Mucosa of descending colon (tissue), 3 donors: ENCODE measurements at places on chromosomes 3 and 15.

DNA sequence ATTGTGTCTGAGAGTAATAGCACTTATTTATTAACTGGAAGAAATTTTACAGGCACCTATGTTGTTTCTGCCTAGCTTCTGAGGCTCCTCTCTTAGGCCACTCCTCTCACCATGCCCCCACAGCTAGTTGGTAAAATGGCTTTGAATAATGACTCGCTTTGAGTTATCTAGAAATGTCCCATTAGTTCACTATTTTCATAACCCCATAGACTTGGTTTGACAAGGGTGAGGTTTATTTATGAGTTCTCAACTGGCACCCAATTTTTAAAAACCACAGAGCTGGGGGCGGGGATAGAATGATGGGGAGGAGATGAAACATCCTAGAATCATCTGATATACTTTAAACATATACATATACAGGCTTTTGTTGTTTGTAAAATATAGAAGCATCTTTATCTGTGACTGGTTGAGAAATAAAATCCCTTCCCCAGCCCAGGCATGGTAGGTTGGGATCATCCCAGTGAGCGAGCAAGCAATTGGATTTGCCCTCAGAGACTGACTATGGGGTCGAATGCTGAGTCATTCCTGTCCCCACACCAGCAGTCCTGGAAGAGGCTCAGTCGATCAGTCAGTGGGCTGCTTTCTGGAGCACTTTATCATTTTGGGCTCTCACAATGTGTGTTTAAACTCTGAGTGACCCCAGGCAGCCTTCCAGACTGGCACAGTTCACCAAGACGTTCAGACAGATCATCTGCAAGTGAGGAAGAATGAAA is 60.2 kb upstream of the TSEN2 start:
- DNase-seq = no peak

DNA sequence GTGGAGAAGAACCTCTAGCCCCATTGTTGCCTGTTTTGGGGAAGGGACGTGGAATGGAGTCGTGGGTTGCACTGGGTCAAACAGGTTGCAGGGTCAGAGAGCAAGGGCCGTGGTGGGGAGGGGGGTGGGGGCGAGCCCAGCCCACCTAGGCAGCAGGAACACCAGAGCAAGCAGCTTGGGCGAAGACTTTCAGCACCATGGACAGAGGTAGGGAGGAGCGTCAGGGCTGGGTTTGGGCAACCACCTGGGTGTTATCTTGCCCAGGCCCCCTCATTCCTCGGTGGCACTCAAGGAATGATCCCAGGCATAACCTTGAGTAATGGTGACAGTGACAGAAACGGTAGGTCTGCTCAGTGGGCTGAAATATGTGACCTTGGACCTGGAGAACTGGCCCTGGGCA is 45.9 kb upstream of the TMEM115 start:
- DNase-seq = no peak

DNA sequence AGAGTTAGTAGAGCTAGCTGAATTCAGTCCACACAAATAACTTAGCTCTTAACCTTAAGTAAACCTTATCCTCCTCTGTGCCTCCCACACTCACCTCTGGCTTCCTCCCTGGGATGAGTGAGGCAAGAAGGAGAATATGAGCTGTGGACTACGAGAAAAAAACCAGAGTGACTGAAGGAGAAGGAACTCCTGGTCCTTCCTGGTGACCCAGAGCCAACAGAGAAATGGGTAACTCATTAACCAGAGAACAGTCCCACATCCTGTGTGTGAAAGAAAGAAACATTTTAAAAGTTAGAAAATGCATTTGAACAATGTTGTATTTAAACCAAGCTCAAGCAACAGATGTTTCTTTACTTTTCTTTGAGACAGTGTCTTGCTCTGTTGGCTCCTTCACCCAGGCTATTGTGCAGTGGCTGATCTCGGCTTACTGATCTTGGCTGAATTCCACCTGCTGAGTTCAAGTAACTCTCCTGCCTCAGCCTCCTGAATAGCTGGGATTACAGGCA is 27.5 kb upstream of the FAM81A start:
- DNase-seq = no peak

GRCh38 chr3:172346161-172346560 is 102.1 kb downstream of the GHSR start:
- no peak for DNase-seq

DNA sequence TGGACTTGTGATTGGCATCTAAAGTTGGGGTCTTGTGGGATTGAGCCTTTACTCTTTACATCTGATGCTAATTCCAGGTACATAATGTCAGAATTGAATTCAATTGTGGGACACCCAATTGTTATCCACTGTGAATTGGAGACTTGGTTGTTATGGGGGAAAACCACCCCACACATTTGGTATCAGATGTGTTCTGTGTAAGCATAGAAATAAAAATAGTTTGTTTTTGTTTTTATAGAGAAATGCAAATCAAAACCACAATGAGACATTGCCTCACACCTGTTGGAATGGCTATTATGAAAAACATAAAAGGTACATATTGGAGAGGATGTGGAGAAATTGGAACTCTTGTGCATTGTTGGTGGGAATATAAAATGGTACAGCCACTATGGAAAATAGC is 58.5 kb downstream of the CPA3 start:
- DNase-seq = no peak

DNA sequence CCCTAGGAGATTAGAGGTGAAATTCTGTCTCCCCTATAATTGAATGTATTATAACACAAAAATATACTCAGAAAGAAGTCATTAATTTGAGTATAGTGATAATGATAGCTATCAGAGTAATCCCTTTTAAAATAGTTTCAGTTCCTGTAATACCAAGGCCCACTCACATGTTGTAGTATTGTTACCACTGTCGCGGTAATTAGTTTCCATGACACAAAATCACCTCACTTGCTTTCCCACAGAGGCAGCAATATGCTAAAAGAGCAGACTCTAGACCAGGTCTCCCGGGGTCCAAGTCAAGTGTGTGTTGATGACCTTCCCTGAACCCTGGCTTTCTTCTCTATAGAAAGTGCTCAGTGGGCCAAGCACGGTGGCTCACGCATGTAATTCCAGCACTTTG is 39.5 kb upstream of the NSMCE3 start:
- no peak for DNase-seq

DNA sequence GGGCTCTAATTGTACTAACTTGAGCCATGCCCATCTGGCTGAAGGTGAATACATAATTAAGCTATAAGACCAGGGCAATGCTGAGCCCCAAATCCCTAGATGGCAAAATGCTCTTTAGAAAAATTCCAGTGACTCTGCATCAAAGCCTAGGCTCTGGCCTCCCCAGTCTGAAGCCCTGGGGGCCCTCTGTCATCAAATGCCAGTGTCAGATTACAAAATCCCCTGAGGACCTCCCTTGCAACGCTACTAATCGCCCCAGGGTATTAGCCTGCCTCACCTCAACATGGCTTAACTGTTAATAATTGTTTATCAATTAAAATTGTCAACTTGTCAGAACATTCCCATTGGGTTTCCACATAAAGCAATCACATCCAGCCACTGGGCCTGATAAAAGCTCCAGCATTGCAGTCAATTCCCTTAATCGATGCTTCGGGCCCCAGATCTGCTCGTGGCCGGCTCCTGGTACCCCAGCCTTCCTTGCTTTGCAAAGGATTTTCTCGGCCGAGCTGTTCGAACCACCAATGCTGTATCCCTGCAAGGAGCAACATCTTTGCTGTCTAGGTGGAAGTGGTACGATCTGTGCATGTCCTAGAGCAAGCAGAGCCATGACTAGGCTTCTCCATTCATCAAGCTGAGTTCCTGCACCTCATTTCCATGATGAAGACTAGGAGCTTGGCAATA is 151.7 kb downstream of the MEGF11 start:
- DNase-seq = no peak

DNA sequence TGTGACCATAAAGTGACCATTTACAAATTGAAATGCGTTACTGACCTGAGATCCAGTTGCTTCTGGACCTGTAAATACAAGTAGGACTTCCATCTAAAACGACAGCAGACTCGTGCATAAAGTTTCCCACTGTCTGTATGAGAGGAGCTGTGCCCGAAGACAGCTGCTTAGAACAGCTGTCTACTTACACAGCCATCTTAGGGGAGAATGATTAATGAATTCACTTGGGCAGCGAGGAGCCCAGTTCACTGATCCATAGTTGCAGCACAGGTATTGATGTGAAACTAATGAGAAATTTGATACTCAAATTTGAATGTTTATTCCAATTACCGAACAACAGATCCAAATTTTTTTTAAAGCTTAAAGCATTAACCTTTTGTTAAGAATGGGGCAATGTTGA is 748.1 kb downstream of the NR2F2 start:
- DNase-seq = no peak

GRCh38 chr15:48963524-48964113 is at the start of gene SHC4:
TSS of gene SHC4 (minus strand) at chr15:48963919. CDS start at chr15:48963015, 904 bp downstream.
- peak; percentile 47 for DNase-seq

GRCh38 chr15:41333026-41333562 is 413 bp downstream of the NUSAP1 start:
- DNase-seq = no peak

GRCh38 chr3:74862476-74862875 is 248.0 kb upstream of the CNTN3 start:
- DNase-seq = no peak

DNA sequence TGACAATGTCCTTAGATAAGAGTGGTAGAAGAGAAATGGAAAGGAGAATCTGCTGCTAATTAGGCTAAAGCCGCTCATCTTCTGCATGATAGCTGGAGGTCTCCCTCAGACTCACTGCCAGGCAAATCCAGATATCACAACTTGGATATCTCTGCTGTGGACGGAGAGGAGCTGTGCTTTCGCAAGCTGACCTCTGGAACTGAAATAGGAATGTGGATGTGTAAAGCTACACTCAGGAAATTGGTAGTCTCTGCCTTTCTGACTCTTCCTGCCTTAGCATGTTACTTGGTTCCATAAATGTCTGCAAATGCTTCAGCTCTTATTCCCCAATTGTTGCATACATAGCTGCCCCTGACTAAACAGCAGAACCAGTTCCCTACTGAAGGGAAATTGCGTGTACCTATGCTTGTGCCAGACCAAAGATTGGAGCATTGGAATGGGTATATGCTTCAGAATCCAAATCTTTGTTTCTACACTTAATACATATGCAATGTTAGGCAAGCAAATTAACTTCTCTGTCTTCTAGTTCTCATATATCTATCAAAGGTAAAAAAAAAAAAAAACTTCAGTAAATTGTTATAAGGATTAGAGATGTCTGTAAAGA is 74.7 kb upstream of the ROBO2 start:
- no peak for DNase-seq

DNA sequence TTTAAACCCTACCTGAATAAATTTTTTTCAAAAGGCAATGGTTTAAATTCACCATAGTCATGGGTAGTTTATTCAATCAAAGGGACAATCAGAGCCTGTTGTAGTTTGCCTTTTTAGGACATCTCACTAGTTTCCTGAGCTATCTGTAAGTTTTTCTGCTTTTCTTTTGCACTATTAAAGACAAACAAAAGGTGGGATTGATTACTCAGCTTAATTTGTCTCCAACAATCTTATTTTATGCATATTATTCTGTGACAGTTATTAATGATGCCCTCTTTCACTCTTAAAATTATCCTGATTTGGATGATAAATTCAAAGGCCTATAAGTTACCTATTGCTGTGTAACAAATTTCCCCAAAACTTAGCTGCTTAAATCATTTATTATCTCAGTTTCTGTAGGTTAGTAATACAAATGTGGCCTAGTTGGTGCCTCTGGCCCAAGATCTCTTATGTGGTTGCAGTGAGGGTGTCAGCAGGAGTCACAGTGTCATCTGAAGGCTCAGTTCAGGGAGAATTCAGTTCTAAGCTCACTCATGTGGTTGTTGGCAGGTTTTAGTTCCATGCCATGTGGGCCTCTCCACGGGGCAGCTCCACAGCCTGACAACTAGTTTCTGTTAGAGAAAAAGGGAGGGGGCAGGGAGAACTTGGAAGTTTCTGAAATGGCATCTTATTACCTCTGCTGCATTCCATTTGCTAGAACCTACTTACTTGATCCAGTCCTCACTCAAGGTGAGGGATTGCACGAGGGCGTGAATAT is 16.0 kb downstream of the ARMC8 start:
- no peak for DNase-seq

DNA sequence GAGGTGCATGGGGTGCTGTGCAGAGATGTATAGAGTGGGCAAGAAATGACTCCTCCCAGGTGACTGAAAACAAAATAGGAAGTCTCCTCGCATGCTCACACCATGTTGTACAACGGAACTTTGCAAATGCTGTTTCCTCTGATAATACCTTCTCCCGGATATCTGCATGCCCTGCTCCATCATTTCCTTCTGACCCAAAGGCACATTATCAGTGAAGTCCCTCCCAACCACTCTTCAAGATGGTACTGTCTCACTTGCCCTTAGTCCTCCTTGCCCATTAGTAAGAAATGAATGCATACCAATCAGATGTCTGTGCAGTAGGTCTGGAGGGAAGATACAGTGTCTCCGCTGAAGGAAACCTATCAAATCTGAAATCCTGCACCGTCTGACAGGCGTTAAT is 12.0 kb downstream of the TMED3 start:
- no peak for DNase-seq

DNA sequence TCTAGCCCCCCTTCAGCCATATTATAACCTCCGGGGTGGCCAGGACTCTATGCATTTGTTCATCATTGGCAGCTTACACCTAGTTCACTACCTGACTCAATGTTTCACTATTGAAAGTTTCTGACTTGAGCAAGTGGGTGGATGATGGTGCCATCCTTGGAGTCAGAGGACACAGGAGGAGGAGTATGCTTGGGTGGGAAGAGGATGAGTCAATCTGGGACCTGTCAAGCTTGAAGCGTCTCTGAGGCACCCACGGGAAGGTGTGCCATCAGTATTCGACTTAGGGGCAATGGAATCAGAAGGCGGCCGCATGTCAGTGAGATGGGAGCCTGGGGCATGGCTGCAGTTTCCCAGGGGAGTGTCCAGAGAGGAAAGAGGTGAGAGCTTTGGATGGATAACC is 133.3 kb downstream of the EPHB1 start:
- DNase-seq = no peak

DNA sequence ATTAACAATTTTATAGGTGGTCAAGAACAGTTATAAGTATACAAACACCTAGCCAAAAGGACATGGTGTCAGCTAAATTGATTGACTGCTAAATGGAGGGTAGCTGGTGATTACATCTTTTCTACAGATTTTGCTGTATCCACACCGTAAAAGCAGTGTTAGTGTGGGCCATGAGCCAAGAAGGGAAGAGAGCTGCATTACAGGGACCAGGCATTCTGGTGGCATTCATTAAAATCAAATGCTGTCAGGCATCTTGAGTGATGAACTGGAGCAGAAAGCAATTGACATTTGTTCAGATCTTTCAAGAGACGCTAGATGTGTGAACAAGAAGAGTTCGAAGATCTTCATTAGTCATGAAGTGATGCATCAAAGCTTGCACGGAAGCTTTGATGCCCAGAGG is 177.9 kb downstream of the ARPP21 start:
- no peak for DNase-seq

GRCh38 chr3:100719136-100719535 is 9.8 kb downstream of the TFG start:
- DNase-seq = no peak

- no peak for DNase-seq
Observed at GRCh38 chr3:149468504-149469212, 5.8 kb upstream of the TM4SF4 start.

DNA sequence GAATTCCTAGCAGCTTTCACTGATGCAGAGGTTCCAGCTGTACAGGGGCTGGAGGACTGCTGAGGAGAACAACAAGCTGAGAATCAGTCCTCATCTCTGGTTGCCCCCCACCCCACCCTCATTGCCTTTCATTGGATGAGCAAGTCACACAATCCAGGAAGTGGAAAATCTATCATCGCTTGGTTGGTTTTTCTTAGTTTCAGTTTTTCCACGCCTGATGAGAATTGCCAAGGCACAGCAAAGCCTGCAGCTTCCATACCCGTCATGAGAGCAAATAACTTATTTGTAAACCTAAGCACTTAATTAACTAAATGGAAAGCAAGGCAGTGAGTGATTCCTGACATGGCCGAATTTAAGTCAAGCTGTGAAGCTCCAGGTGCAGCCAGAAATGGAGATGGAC is 21.4 kb upstream of the LIPC start:
- DNase-seq = no peak
